Nephron progenitor cell (in vitro differentiated cells): ENCODE measurements at places on chromosomes 11 and 22.
A peak's percentile ranks its signal among the peaks of the same experiment; 100 is the strongest.

GRCh38 chr11:132008872-132009271 lies 638.5 kb downstream of the NTM start:
- no peak overlapping the region for H3K27ac ChIP-seq
- no peak overlapping the region for H3K4me3 ChIP-seq
- peaks cover 35% of the 10 kb centered on the region for H3K4me1 ChIP-seq
- H3K27me3 ChIP-seq: peaks cover 64% of the 10 kb centered on the region
- no peaks in the 10 kb centered on the region for H3K36me3 ChIP-seq

- no peak overlapping the region for H3K4me3 ChIP-seq
- peaks cover 2% of the 10 kb centered on the region for H3K27me3 ChIP-seq
- DNase-seq: no peak
- H3K4me1 ChIP-seq: peaks cover 36% of the 10 kb centered on the region
- H3K36me3 ChIP-seq: peaks cover 20% of the 10 kb centered on the region
These were observed 22.3 kb downstream of the SMCO4 start for GRCh38 chr11:93520726-93521509.

GRCh38 chr11:107719557-107720302 lies 7.9 kb upstream of the SLN start:
- no peak overlapping the region for H3K27ac ChIP-seq
- peaks cover 18% of the 10 kb centered on the region for H3K27me3 ChIP-seq
- no peak overlapping the region for H3K4me3 ChIP-seq
- no peaks in the 10 kb centered on the region for H3K36me3 ChIP-seq
- DNase-seq: no peak

- no peak overlapping the region for H3K4me3 ChIP-seq
- no peak for DNase-seq
- no peak overlapping the region for H3K27ac ChIP-seq
- H3K36me3 ChIP-seq: peaks cover 42% of the 10 kb centered on the region
- H3K4me1 ChIP-seq: no peaks in the 10 kb centered on the region
These were observed 33.8 kb downstream of the HIRA start for GRCh38 chr22:19397734-19398104.

GRCh38 chr11:60634126-60634525 lies 65.3 kb upstream of the MS4A8 start:
- H3K27ac ChIP-seq: no peak overlapping the region
- H3K27me3 ChIP-seq: peaks cover 7% of the 10 kb centered on the region
- no peaks in the 10 kb centered on the region for H3K4me1 ChIP-seq
- no peaks in the 10 kb centered on the region for H3K36me3 ChIP-seq

DNA sequence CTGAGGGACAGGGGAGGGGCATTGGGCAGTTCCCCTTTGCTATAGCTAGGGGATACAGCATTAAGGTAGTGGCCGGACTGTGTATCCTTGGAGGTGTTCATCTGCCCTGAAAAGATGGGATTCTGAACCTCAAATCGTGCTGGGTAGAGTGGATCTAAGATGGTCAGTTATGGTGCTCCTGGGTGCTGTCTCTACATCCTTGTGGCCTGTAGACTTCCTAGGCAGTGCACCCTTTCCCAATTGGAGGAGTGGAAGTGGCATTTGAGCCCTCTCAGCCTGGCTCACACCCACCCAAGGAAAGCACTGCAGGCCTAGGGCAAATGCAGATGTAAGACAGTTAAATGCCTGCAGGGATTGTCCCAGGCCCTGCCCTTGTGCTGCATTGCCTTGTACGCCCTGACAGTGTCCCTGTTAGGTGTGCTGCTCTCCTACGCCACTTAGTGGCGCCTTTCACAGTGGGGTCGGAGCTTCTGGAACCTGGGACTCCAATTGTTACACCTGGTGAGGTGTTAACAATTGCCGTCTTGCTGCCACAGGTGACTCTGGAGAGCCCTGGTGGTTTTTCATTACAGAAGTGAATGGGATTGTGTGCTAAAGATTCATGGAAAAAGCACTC lies 35.0 kb downstream of the PPFIBP2 start:
- peaks cover 34% of the 10 kb centered on the region for H3K4me1 ChIP-seq
- peaks cover 10% of the 10 kb centered on the region for H3K27me3 ChIP-seq
- peaks cover 9% of the 10 kb centered on the region for H3K36me3 ChIP-seq
- DNase-seq: no peak
- no peak overlapping the region for H3K4me3 ChIP-seq

GRCh38 chr22:49158741-49159564 lies 668.7 kb downstream of the BRD1 start:
- DNase-seq: no peak
- H3K4me3 ChIP-seq: no peak overlapping the region
- H3K36me3 ChIP-seq: no peaks in the 10 kb centered on the region
- no peak overlapping the region for H3K27ac ChIP-seq

- peaks cover 17% of the 10 kb centered on the region for H3K4me1 ChIP-seq
- no peak overlapping the region for H3K27ac ChIP-seq
- peak; percentile 64 for DNase-seq
These were observed 169.9 kb upstream of the CCDC90B start for GRCh38 chr11:83456075-83456474.

- DNase-seq: no peak
- no peaks in the 10 kb centered on the region for H3K27me3 ChIP-seq
- H3K36me3 ChIP-seq: peaks cover 6% of the 10 kb centered on the region
- no peak overlapping the region for H3K4me3 ChIP-seq
- H3K4me1 ChIP-seq: peaks cover 51% of the 10 kb centered on the region
- no peak overlapping the region for H3K27ac ChIP-seq
These were observed 388.4 kb downstream of the SOX6 start for GRCh38 chr11:15967966-15968365.

DNA sequence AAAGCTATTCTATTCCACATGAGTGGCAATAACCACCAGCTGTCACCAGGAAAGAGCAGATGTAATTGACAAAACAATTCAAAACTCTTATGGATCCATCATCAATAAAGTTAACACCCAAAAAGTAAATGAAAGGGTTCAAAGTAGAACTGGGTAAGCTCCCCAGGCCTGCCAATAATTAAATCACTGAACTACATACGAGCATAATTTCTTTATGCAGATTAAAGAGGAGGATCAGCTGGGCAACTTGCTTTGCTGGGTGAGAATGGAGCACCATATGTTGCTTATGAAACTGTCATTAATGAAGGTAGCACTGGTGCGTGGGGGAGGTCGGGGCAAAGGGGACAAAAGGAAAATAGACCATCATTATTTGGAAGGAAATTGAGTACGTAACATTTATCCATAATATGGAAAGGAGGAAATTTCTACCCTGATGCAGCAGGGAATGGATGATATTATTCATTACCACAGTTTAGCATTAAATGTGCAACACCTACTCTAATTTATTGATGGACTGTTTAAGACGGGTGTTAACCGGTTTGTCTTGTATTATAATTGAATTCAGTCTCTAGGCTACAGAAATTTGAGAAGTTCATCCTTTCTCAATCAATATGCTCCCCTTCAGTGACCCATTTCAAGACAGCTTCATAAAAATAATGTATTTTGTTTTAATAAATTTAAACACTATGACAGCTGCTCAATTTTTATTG lies 315.9 kb downstream of the CADM1 start:
- H3K4me1 ChIP-seq: peaks cover 93% of the 10 kb centered on the region
- no peak overlapping the region for H3K27ac ChIP-seq
- peaks cover 41% of the 10 kb centered on the region for H3K36me3 ChIP-seq
- no peak for DNase-seq
- no peaks in the 10 kb centered on the region for H3K27me3 ChIP-seq
- H3K4me3 ChIP-seq: no peak overlapping the region

DNA sequence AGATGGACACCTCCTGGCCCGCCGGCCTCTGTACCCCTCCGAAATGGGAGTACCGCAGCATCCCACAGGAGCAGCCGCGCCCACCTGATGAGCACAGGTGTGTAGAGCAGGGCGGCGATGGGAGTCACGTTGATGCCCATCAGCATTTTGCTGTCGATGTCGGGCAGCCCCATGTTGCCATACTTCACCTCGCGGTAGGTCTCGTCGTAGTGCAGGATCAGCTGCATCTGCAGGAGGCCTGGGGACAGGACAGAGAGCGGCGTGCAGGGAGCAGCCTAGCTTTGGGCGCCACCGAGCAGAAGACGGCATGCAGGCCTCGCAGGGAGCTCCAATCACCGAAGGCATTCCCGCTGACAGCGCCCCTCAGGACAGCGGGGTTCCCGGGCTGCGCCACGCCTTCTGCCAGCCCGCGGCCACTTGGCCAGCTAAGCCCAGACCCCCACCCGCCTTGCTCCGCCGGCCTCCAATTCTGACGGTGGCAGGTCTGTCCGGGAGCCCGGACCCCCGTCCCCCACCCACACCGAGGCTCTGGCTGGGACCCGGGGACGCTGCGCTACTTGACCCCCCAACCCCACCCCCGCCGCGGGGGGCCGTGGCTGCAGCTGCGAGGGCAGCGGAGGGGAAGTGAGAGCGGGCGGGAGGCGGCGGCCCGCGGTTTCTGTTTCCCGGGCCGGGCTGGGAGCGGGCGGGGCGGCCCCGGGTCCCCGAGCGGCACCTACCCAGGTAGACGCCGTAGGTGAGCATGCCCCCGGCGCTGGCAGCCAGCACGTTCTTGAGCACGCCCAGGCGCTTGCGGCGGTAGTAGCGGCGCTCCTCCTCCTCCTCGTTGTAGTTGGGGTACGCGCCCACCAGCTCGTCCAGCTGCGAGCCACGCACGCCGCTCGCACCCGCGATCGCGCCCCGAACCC lies 705 bp downstream of the UNC93B1 start:
- peaks cover 15% of the 10 kb centered on the region for H3K4me1 ChIP-seq
- DNase-seq: peak; percentile 55
- peaks cover 66% of the 10 kb centered on the region for H3K27me3 ChIP-seq
- H3K36me3 ChIP-seq: no peaks in the 10 kb centered on the region
- peak overlapping the region; percentile 81 for H3K4me3 ChIP-seq

- DNase-seq: peak; percentile 8
- H3K4me1 ChIP-seq: peaks cover 20% of the 10 kb centered on the region
- H3K27me3 ChIP-seq: peaks cover 30% of the 10 kb centered on the region
These were observed 5.7 kb downstream of the PANX2 start for GRCh38 chr22:50175921-50176849.

DNA sequence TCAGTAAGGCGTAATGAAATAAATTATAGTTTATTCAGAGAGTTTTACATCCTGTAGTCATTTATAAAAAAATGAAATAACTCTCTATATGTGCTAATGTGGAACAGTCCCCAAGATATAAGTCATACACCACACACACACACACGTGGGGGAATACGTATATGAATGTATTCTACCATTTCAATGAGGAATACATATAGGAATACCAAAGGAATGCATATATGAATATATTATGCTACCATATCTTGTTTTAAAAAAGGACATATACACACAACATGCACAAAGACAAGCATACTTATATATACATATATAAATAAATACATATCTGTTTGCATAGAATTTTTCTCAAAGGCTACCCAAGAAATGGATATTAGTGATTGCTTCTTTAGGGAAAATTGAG lies 39.6 kb upstream of the GRIK4 start:
- no peaks in the 10 kb centered on the region for H3K4me1 ChIP-seq
- no peak for DNase-seq
- H3K27ac ChIP-seq: no peak overlapping the region
- no peak overlapping the region for H3K4me3 ChIP-seq
- H3K36me3 ChIP-seq: peaks cover 67% of the 10 kb centered on the region

DNA sequence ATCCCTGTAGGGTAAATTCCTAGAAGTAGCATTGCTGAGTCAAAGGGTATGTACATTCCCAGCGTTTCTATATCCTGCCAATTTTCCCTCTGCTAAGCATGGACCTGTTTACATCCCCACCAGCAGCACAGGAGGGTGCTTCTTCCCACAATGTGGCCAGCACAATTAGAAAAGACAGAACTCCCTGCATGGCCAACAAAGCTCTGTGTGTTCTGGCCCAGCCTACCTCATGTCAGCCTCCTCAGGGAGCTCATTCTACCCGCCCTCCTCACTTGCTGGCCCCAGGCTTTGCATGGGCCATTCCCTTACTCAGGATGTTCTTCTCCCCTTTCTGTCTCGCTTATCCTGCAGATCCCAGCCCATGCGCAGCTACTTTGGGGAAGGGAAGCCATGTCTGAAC lies 186.1 kb downstream of the DSCAML1 start:
- peaks cover 21% of the 10 kb centered on the region for H3K4me1 ChIP-seq
- no peak for DNase-seq
- peaks cover 67% of the 10 kb centered on the region for H3K27me3 ChIP-seq
- no peaks in the 10 kb centered on the region for H3K36me3 ChIP-seq
- H3K4me3 ChIP-seq: no peak overlapping the region
- H3K27ac ChIP-seq: no peak overlapping the region

GRCh38 chr11:73330569-73331093 lies 22.6 kb downstream of the ARHGEF17 start:
- peaks cover 8% of the 10 kb centered on the region for H3K36me3 ChIP-seq
- peaks cover 3% of the 10 kb centered on the region for H3K27me3 ChIP-seq
- H3K4me1 ChIP-seq: peaks cover 98% of the 10 kb centered on the region
- DNase-seq: peak; percentile 39

GRCh38 chr22:49724893-49725489 lies 102.7 kb downstream of the BRD1 start:
- DNase-seq: peak; percentile 89
- H3K27me3 ChIP-seq: peaks cover 94% of the 10 kb centered on the region

DNA sequence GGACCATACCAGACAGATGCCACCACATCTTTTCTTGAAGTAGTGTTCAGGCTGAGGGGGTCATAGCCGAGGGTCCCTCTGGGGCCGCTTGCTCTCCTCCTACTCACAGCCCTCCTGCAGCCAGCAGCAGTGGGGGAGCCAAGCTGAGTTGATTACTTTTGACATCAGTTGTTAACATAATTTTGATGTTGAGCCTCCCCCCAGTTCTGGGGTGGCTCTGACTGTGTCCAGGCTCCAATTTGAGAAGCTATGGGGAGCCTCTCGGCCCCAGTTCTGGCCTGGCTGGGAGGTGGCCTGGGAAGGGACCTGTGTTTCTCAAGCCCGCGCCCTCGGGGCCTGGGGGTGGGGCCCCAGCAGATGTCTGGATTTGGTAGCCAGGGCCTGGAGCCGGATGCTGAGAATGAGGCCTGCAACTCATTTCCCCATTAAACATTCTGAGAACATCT lies 47.9 kb downstream of the KCNQ1OT1 start:
- peaks cover 98% of the 10 kb centered on the region for H3K36me3 ChIP-seq
- no peak for DNase-seq
- no peak overlapping the region for H3K4me3 ChIP-seq
- peaks cover 3% of the 10 kb centered on the region for H3K27me3 ChIP-seq
- no peak overlapping the region for H3K27ac ChIP-seq

DNA sequence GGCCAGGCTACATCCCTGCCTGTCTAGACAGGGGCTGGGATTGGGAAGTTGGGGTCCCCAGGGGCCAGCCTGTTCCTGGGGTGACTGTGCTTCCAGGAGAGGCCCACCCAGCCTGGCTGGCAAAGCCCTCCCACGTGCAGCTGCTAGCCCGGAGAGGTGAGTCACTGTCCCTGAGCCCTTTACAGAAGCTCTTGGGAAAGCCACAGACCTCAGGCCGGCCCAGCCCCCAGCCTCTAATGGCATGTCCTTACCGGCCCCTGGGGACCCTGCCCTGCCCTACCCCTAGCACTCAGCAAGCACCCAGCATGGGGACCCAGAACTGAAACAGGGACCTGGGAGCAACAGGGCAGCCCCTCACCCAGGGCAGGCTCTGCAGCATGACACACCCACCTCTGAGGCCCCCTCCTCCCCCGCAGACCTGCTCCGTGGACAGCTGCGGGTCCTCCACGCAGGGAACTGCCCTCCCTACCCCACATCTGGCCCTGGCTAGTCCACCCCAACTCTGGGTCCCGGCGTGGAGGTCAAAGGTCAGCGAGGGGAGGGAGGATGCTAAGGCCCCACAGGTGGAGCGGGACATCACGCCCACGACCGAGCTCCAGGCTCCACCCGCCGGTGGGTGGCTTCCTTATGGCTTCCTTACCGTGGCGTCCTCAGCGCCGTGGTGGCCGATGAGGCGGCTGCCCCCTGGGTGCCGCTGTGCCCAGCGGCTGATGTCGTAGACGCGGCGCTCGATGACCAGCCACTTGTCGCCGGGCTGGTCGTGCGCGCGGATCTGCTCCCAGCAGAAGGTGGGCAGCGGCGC lies 615 bp downstream of the FADS3 start:
- H3K27ac ChIP-seq: no peak overlapping the region
- peaks cover 34% of the 10 kb centered on the region for H3K27me3 ChIP-seq
